Right ventricle myocardium inferior (tissue), 1 donor: ENCODE measurements at places on chromosomes 7 and 10. TPM values are rescaled to one million over a fixed set of nuclear protein-coding genes. Genes with fewer than 3 reads are reported as not detected.

- DNase-seq = no peak
Observed at GRCh38 chr10:58241346-58241745, 26.3 kb downstream of the IPMK start.

DNA sequence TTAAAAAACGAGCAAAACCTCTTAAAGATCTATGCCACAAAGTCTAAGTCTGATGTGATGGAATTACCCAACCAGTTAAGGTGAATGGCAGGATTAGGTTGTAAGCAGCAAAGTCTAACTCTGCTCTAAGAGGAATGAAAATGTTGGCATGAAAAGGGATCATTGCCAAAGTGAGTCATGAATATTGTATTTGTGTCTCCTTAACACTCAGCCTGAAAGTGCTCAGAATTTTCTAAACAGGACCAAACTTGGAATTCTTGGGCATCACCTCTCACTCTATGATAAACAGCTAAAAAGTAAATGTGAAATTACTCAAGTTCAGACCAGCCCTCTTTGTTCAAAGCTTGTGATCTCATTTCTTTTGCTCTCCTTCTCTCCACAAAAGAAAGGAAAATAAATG is 27.0 kb downstream of the PPP1R3A start:
- no peak for DNase-seq

- DNase-seq = no peak
Observed at GRCh38 chr7:139673230-139673629, 104.6 kb downstream of the HIPK2 start.

DNA sequence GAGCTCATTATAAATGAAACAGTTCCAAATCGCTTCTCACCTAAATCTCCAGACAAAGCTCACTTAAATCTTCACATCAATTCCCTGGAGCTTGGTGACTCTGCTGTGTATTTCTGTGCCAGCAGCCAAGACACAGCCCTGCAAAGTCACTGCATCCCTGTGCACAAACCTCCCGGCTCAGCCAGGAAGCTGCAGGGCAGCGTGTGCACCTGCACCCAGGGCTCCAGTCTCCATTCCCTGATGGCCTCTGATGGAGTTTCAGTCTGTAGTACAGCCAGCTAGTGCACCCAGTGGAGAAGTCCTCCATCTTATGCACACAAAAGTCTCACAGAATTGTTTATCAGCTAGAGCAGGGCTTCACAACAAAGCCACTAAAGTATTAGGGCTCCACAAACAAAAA is 51.1 kb upstream of the PRSS58 start:
- DNase-seq = no peak

GRCh38 chr10:78830062-78830975 is 238.4 kb upstream of the ZMIZ1 start:
- DNase-seq = no peak

GRCh38 chr7:128188396-128189230 is 52.5 kb upstream of the LEP start:
- no peak for DNase-seq

DNA sequence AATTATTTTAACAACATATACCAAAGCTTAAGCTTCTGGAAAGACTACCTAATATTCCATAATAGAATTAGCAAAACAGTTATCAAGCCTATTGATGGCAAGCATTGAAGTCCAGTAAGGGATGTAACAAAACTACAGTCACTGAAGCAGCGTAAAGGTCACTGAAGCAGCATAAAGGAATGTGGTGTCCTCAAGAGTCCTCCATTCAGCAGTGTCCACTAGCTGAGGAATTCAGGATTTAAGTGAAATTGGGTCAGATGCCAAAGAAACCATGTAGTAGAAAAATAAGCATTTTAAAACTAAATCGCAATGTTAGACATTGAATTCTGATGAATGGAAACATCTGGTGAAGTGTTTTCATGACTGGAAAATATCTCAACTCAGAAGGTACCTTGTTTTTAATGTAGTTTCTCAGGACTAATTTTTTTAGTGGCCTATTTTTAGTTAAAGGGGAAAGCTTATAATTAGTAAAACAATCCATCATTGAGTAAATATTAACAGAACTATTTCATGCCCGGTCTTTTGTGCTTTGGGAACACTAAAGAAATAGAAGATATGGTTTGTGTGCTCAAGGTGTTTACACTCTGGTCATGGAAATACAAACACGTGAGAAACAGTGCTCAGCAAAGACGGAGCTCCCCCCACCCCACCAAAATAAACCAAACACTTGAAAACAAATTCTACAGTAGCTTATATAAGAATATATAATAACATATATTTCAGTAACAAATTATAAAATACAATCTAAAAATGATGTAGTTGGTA is 121.4 kb downstream of the CDK14 start:
- no peak for DNase-seq

The ATOH7 gene
- total RNA-seq = not detected

The ELMO1 gene
- total RNA-seq = 13.8 TPM

The MSMB gene
- not detected for total RNA-seq
